ENCODE measurements at places on chromosomes 7 and 10. TPM values are rescaled to one million over a fixed set of nuclear protein-coding genes. Genes with fewer than 3 reads are reported as not detected.

Gene CCL24
- total RNA-seq = not detected

Gene PLPP4
- total RNA-seq = not detected

Gene NODAL
- not detected for total RNA-seq

DNA sequence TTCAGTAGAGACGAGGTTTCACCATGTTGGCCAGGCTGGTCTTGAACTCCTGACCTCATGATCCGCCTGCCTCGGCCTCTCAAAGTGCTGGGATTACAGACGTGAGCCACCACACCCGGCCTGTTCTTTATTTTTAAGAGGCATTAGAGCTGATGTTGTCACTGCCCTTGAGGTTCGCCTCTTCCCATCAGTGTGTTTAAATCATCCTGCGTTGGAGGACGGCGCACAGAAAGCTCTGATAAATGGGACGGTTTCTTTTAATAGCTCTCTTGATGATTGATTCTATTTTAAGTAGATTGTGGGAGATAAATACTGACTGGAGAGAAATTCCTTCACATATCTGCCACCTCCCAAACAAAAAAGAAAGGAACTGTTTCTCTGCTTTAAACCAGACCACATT lies 29.0 kb downstream of the UPP1 start:
- no peak for DNase-seq

DNA sequence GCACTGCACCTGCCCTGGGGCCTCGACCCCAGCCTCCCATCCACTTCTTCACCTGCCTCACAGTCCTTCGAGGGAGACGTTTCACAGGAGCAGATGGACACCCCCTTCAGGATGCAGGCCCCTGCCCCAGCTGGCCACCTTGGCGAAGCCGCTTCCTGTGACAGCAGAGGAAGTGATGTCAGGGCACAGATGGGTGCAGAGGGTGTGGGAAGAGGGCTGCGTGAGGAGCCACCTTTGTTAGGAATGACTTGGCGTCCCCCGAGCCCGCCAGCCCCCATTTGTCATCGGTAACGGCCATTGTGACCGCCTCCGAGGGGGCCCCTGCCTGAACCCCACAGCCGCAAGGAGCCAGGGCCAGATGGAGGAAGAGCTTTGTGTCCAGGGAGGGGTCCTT lies 47.4 kb upstream of the SLC29A3 start:
- no peak for DNase-seq

- no peak for DNase-seq
Measured at GRCh38 chr10:109456566-109457301, 466.6 kb downstream of the XPNPEP1 start.

- DNase-seq = no peak
Measured at GRCh38 chr7:55516409-55516808, 55.9 kb downstream of the VOPP1 start.

- no peak for DNase-seq
Measured at GRCh38 chr7:47482013-47482875, 99.7 kb downstream of the TNS3 start.

All from activated CD4-positive, alpha-beta memory T cell treated with anti-CD3 and anti-CD28 coated beads, Interleukin-2, amount 10 ng/mL, durations not matched to agents 7 days and 5 days (primary cell).